A549 (cell line): ENCODE measurements at places on chromosomes 11 and 22.

GRCh38 chr11:96943970-96944369 is 554.2 kb downstream of the JRKL start:
- DNase-seq, result no peak

GRCh38 chr11:34332524-34332923 is 25.3 kb downstream of the ABTB2 start:
- no peak for DNase-seq

- DNase-seq, result no peak
Measured at GRCh38 chr11:6629892-6630631, 10.8 kb upstream of the TPP1 start.

DNA sequence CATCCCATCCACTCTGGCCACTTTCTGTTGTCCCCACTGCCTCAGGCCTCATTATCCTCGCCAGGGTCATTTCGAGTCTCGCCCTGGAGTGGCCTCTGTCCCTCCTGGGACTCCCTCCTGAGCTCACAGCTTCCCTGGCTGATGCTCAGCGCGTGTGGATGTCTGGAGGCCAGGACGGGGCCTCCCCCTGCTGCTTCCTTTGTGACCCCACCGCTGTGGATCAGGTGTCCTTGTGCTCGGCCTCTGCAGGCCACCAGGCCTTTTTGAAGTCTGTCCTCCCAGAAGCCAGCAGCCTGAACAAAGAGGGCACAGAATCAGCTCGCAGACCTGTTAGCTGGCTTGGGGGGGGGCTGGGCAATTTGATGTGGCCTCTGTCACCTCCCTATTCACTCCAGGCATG is 13.5 kb downstream of the CBX6 start:
- DNase-seq, result no peak

DNA sequence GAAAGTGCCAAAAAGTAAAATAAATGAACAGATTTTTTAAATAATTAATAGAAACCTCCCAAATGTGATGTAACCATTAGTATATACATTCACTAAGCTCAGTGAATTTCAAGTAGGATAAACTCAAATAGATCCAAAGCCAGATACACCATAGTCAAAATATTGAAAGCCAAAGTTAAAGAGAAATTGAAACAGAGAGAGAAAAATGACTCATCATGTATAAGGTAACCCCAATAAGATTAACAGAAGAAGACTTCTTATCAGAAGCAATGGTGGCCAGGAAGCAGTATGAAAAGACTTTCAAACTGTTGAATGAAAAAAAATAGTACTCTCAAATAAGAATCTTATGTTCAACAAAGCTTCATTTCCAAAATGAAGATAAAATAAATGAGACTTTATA is 70.5 kb downstream of the LUZP2 start:
- DNase-seq, result no peak

- no peak for DNase-seq
Measured at GRCh38 chr11:120248551-120249278, 8.8 kb downstream of the POU2F3 start.

DNA sequence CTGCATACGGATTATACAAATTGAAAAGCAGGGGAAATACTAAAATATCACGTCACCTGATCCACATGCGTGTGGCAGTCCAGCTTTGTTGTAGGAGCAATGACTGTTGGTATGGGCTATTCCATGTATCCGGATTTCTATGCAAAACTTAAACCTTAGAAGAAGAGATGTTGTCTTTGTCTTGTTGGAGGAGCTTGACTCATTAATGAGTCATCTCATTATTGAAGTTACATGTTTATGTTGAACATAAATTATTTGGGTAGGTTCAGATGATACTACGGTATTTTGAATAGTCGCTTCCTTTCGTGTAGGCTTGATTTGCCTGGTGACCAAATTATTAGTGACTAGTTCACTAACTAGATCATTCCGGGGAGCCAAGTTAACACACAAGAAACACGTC is 806 bp upstream of the SAAL1 start:
- no peak for DNase-seq

GRCh38 chr11:1513326-1514296 is 27.0 kb upstream of the MOB2 start:
- DNase-seq, result no peak

DNA sequence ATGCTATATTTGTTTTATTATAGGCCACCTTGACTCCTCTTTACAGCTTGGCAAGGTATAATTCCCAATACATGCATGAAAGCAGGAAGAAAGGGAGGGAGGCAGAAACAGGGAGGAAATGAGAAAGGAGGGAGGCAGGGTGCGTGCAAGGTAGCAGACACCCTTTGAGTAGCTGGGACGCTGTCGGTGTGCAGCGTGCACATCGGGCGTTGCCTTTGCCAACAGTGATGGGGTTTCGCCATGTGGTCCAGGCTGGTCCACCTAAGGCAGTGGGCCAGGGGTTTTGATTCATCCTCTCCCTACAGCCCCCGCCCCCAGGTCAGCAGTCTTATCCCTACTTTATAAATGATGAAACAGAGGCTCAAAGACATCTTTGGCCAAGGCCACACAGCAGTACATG is 25.0 kb upstream of the PHF21B start:
- no peak for DNase-seq
